Stimulated activated CD8-positive, alpha-beta memory T cell treated with anti-CD3 and anti-CD28 coated beads, Interleukin-15, amount 100 ng/mL, for 48 hours (primary cell): ENCODE measurements at places on chromosomes 13 and 19.

DNA sequence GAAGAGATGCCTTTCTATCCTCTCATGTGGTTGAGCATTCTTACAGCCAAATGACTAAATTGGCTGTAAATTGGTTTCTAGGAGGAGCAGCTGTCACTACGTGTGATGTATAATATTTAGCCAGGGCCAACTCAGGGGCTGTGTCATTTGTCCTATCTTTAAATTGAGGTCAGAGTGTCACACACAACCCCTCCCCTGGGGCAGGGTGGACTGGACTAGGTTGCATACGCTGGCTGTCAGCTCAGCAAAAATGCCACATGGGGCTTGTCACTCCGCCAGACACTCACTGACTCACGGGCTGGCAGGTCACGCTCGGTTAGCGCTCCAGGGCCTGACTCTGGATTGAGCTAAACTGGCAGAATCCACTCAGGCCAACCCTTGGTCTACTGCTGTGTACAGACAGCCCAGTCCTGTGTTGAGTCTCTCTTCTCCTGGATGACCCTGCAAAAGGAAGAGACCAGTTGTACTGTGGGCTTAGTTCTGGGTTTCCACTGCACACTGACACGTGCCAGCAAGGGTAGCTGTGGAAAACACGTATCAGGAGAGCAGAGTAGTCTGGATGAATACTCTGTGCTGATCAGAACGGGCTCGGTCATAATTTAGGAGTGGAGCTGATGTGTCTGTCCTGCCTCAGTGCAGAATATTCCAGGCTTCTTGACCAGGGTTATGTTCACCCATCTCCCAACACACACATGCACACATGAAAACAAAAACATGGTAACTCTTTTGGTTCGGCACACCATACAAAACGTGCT, 29.1 kb downstream of the SHISA2 start:
- DNase-seq = no peak

- DNase-seq = no peak
These were observed 11.5 kb upstream of the GAS6 start for GRCh38 chr13:113875429-113875815.

DNA sequence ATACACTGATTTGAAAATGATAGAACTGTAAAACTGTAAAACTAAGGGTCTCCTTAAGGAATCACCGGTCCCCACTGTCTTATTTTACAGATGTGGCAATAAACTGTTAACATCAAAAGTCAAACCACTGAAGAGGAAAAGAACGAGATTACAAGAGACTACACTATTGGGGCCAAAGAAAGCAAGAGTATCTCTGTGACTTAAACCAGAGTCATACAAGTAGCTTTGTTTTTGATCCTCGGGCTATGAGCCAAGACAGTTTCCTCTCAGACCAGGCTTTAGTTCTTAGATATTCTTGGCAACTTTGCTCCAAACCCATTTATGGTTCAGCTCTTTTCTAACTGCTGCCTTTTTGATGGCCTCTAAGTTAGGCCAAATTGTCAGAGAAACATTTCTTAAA, 113.8 kb downstream of the TBC1D4 start:
- no peak for DNase-seq

- no peak for DNase-seq
These were observed 1448.0 kb upstream of the MIR17HG start for GRCh38 chr13:89899302-89900103.

DNA sequence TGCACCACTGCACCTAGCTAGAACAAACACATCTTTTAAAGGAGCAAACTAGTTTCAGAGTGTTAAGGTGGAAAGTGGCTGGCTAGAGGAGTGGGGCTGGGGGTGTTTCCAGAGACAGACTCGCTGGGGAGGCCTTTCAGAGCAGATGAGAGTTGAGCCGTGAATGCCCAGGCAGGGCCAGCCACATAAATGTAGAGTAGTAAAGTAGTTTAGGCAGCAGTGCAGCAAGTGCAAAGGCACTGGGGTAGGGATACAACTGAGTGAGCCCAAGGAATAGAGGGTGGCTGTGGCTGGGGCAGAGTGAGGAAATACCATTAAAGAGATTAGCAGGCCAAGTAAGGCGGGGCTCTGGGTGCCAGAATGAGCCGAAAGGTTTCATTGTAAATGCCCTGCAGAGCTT, 72.0 kb downstream of the ALOX5AP start:
- DNase-seq = no peak

GRCh38 chr13:41356786-41357185, 45.7 kb downstream of the NAA16 start:
- no peak for DNase-seq

DNA sequence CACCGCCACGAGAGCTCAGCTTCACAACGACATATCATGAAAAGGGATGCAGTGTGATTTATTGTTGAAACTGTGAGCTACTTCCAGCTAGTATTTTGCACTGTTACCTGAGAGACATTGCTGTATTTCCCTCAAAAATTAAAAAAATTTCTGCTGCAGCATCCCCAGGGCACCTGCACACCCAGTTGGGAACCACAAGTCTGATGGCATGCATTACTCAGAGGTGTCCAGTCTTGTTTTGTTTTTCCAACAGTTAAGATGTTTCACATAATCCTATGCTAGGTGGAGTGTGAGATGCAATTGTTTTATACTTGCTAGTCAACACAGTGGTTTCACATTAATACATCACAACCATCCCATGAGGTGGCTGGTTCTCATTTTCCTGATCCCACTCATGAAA, 285.2 kb downstream of the SHISA2 start:
- DNase-seq = no peak

- no peak for DNase-seq
These were observed 412.9 kb downstream of the DIAPH3 start for GRCh38 chr13:59750860-59751259.
